ENCODE measurements at places on chromosomes 3 and 15.

- DNase-seq = no peak
These were observed 1076.8 kb downstream of the TUSC7 start for GRCh38 chr3:117786349-117786748.

DNA sequence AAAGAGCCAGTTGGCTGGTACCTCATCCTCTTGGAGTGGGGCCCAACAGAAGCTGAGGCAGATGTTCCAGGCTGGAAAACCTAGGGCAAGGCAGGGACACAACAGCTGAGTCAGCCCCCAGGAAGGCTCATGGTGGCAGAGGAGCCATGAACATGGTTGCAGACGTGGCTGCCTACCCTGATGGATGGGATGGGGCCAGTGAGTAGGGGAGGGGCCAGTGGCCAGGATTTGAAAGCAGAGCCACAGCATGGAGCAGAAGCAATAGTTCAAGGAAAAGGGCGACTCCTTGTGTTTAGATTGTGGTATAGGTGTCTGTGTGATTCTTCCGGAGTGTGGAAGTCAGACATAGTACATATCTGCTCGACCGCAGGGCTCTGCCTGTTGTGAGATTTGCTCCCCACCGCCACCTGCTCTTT, 24.2 kb downstream of the PXYLP1 start:
- peak; percentile 82 for DNase-seq

- DNase-seq = no peak
These were observed 19.7 kb downstream of the ITGA11 start for GRCh38 chr15:68412218-68412617.

DNA sequence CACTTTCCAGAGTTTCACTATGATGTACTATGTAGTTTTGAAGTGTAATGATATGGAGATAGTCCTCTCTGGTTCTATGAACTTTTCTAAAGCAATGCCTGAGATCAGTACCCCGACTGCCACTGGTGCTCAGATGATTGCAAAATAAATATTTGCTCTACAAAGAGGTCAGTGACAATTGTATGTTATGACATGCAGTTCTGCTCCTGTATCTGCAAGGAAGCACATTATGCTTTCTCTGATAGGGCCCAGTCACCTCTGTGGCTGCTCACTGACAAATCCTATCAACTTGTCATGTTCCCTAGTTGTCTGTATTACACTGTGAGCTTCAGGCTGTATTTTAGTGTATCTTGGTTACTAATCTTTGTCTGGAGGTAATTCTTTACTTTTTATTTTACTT, 362.6 kb downstream of the ROBO1 start:
- no peak for DNase-seq

DNA sequence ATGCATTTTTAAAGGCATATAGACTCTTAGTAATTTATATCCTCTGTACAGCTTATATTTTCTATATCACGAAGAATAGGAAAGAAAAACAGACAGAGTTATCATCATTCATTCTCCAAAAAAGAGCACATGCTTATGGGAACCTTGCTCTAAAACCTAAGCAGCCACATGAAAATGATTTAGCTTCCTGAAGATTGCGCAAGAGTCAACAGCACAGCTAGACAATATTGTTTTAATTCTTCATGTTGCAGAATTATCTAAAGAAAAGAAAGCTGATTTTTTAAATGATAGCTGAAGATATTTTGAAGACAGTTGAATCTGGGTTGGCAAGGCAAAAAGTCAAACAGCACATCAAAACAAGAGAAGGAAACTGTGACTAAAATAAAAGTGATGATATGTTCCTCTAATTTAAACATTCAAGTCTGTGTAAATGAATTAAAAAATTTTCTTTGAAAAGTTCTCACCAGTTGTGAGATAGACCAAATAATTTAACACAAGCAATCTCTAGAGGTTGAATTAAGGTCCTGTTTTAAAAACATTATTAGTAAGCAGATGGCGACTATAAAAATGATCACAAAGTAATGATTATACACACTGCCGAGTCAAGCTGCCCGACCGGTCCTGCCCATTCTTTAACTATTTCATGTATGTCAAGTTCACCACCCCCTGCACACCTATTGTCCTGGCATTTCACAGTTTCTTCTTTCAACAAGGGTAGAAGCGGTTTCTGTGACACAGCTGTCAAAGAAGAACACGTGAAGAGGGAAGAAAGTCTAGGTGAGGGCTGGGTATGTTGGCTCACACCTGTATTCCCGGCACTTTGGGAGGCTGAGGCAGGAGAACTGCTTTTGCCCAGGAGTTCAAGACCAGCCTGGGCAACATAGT, 74.2 kb upstream of the BHLHE40 start:
- DNase-seq = no peak

DNA sequence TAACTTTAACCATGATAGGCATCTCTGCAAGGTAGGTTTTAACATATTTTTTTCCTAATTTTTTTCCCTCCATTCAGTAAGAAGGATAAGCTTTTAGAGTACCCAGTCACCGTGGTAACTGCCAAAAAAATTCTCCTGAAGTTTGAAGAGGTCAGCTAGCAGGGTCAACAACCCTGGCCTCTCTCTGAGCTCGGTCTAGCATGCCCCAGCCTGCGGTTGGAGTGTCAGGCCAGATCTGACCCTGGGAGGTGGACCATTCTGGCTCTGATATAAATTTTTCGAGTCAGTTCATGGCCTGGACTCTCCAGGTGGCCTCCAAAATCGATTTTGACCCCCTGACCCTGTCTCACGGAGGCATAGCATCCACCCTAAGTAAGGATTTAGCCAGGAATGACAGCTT, 29.7 kb downstream of the SOX2 start:
- DNase-seq = no peak

GRCh38 chr15:84982301-84982920, 755 bp downstream of the PDE8A start:
- DNase-seq = no peak

DNA sequence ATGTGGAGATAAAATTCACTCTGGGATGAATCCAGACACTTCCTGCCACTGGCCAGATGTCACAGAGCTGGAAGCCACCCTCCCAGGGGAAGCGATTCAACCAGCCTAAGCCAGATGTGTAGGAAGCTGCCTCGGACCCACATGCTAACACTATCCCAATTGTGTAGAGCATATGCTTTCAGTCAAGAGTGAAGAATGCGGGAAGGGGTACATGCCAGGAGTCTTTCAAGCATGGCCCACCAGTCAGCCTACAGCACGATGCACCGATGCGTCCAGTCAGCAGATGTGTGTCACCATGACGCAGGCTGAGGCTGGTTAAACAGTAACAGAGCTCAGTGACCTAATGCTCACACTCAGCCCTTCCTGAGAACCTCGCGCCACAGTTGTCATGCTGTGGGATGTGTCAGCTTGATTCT, 38.8 kb upstream of the BNC1 start:
- no peak for DNase-seq

DNA sequence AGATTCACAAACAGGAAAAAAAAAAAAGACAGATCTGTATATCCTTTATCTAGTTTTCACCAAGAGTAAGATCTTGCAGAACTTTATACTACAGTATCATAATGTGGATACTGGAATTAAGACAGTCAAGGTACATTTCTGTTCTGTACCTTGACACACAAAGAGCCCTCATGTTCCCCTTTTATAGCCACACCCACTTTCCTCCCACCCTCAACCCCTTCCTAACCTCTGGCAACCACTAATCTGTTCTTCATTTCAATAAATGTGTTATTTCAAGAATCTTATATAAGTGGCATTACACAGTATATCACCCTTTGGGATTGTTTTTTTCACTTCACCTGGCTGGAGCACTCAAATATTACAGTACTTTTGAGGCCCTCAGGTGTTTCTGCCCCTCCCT, 3.6 kb upstream of the RAB6B start:
- DNase-seq = no peak

DNA sequence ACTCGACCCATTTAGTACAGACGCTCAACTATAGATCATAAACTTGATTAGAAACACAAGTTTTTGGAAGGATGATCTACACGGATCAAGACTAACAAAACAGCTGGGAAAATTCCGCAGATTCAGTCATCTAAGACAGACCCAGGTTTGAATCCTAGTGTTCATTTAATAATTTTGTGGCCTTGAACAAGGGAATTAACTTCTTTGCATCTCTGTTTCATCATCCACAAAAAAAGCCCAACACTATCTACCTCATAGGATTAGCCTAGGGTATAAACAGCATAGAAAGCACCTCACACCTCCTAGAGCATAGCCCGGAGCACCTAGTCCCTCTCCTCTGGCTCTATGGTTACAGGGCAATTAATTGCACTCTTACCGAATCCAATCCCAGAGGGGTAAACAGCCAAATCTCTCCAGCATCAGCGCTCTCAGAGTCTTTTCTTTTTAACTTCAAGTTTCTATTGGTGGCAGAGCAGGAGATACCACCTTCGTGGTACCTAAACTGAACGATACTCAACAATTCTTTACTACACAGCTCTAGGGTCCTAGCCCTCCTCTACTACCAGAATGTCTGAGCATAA, 3.5 kb downstream of the TBL1XR1 start:
- no peak for DNase-seq

- DNase-seq = no peak
These were observed 158.4 kb downstream of the TBC1D5 start for GRCh38 chr3:17584066-17584465.

- DNase-seq = no peak
These were observed 124.0 kb downstream of the SRGAP3 start for GRCh38 chr3:9125278-9125951.

DNA sequence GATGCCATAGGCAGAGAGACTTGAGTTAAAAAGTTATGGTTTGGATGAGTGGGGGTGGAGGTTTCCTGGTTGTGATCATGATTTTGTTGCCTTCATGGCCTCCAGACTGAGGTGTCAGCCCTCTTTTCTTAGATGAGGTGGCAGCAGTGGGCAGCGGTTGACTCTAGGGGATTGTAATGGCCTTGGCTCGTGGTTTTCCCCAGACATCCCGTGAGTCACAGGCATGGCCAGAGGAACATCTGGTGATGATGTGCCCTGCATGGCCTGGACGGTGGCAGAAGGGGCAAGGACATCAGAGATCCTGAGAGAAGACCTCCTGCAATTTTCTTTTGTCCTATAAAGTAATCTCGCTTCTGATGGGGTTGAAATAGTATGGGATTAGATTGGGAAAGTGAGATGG, 12.4 kb downstream of the RETNLB start:
- DNase-seq = no peak

- DNase-seq = peak; percentile 58
These were observed 136.9 kb downstream of the NSMCE3 start for GRCh38 chr15:29132735-29133181.

Measured in H7 (cell line).